ENCODE measurements at places on chromosomes 6 and 20.

DNA sequence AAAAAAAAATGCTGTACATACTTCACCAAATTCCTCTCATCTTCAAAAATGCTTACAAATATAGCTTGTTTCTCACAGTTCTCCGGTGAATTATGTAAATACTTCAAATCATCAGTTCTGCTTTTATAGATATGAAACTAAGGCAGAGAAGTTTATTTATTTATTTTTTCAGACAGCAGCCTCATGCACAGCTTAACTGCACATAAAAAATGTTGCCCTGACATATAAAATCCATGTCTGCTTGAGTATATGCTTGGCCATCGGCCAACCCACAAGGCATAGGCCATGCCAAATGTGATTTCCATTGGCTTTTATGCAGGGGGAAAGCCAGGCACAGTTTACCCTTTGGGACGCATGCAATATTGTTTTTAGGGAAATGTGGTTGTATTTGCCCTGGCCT lies 57.3 kb upstream of the PHACTR2 start:
- no peak for DNase-seq

DNA sequence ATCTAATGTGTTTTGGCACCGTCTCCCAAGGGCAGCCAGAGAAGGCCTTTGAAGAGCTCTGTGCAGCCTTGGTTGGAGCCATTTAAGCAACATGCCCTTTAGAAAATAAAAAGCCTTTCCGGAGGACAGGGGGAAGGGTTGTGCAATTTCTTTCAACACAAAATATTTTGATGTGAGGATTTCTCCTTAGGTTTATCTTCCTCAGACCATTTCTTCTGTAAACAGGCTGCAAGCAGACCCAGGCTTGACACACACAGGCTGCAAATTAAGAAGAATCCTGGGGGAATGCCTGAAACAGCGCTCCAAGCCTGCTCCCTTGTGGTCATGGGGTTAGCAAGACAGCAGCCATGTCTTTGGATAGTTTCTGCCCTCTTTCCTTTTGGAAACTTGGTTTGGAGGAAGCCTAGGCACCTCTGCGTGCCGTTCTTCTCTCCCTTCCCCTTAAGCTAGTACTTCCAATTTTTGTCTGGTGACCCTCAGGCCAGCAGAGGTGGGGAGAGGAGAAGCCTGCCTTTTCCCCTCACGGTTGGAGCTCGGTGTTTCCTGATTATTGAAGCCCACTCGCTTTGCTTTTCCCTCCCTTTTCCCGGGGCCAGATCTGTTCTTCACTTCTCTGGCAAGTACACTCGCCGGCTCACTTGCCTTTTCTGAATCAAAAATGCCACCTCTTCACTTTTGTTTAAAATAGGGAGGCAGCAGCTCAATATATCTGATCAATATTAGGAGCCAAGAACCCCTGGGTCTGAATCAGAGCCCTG lies 39.6 kb upstream of the NOX3 start:
- DNase-seq, result no peak

GRCh38 chr6:32980488-32981038 lies 12.2 kb downstream of the BRD2 start:
- no peak for DNase-seq

DNA sequence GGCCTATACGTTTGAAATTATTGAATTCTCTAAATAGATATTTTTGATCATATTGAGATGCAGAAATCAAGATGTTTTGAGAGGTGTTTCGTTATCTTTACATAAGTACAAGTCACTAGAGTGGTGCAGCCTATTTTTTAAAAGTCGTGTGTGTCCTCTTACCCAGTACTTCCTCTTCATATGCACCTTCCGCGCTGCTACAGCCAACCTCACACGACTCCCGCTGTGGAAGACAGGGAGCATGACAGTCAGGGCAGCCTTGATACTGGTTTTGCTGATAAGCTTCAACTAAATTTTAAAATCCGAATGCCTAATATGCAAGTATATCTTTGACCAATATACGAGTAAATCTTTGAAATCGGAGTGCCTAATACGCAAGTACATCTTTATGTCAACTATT lies 16.3 kb downstream of the ROS1 start:
- no peak for DNase-seq

DNA sequence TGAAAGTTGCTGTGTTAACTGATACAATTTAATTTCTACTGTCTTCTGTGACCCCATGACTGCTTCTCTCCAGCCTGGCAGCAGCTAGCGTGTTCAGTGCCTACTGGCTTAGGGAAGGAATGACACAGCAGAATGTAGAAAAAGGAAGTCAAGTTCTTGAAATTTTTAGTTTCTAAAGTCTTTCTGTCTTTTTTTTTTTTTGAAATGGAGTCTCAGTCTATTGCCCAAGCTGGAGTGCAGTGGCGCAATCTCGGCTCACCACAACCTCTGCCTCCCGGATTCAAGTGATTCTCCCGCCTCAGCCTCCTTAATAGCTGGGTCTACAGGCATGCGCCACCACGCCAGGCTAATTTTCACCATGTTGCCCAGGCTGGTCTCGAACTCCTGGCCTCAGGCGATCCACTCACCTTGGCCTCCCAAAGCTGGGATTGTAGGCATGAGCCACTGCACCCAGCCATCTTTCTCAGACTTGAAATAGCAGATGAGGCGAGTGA lies 39.3 kb downstream of the PCNA start:
- peak; percentile 25 for DNase-seq

Measured in CD4-positive, alpha-beta T cell treated with Interleukin-21 for 1 hour (primary cell).